ENCODE measurements at places on chromosomes 7 and 10.

GRCh38 chr7:55545496-55545895 is 26.8 kb downstream of the VOPP1 start:
- peak; percentile 21 for DNase-seq

- DNase-seq = no peak
Measured at GRCh38 chr10:124320778-124321432, 97.8 kb downstream of the OAT start.

DNA sequence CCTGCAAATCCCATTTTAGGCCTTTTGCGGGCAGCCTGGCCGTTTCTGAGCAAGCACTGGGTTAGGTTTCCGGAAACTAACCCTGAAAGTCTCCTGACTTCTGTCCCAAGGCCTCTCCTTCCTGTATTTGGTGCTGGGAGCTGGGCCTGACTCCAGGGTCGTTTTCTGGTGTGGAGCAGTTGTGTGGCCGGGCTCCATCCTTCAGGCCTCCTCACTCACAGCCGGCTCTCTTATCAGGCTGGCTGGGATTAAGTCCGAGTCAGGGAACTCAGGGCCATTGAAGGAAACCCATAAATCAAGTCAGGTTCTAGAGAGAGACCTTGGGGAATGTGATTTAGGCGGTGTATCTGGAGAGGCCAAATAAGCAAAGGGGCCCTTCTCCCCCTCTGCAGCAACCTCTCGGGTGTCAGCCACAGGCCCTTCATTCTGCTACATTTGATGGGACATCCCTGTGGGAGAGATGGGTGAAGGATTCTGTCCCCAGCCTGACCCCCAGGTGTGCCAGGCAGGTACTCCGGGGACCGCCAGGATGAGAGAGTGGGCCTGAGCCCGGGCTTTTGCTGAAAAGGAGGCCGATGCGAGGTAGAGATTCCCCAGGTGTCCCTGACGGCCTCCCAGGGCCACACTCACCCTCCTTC is 3.3 kb downstream of the GATA3 start:
- no peak for DNase-seq

DNA sequence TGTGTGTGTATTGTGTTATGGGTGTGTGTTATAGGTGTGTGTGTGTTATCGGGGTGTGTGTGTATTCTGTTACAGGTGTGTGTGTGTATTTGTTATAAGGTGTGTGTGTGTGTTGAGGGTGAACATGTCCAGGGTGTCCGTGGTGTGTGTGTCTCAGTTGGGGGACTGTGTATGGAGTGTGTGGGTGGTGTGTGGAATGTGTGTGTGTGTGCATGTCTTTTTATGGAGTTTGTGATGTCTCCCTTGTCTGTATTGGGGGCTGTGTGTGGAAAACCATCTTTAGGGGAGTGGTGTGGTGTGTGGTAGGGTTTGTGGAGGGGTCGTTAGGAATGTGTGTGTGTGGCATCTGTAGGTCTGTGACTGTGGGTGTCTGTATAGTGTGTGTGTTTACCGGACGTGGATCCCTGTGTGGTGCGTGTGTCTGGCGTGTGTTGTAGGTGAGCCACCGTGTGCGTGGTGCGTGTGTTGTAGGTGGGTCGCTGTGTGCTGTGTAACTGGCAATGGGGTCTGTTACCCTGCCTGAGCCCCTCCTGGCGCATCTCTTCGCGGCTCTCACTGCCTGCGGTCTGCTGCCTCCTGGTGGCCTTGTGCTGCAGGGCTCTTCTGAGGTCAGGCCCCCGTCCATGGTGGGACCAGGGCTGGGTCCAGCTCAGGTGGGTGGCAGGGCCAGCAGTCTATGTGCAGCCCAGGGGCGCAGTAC is 61.7 kb downstream of the PALD1 start:
- no peak for DNase-seq

GRCh38 chr10:96358851-96359540 is at the start of gene OPALIN:
Gene OPALIN (minus strand): TSS chr10:96359002. CDS start chr10:96358896, 106 bp downstream.
- DNase-seq = no peak

- no peak for DNase-seq
Measured at GRCh38 chr10:114515298-114515914, 111.1 kb upstream of the AFAP1L2 start.

DNA sequence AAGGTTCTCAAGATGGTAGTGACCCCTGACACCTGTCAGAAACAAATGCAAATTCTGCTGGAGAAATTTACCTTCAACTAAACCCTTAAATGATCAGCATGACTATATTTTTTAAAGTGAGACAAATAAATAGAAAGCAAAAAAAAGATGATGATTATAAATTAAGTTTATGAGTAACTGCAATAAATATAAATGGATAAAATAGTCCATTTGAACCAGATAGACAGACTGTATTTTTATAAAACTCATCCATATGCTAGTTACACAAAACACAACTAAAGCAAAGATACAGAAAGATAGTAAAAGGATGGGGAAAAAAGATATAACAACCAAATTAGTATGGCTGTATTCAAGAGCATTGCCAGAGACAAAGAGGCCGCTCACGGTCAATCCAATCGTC is 5.9 kb downstream of the TMEM176A start:
- DNase-seq = no peak

GRCh38 chr10:107477266-107477665 is 312.8 kb upstream of the SORCS1 start:
- no peak for DNase-seq
